Breast epithelium (tissue), 4 donors: ENCODE measurements at places on chromosomes 5 and 9.

DNA sequence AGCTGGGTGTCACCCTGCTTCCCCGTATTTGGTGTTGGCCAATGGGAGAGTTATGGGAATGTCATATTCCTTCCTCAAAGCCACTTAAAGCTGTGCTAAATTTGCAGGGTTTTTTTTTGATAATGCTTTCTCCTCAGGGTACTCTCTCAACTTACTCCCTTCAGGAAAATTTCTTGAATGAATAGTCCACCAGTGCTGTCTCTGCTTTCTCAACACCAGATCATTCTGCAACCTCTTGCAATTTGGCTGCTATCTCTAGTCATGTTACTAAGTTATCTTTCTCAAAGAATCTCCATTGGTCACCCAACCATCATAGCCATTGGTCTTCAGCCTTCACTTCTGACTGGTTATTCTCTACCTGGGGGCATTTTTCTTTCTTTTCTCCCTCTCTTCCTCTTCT lies 13.4 kb upstream of the TNFAIP8 start:
- no peak for DNase-seq

DNA sequence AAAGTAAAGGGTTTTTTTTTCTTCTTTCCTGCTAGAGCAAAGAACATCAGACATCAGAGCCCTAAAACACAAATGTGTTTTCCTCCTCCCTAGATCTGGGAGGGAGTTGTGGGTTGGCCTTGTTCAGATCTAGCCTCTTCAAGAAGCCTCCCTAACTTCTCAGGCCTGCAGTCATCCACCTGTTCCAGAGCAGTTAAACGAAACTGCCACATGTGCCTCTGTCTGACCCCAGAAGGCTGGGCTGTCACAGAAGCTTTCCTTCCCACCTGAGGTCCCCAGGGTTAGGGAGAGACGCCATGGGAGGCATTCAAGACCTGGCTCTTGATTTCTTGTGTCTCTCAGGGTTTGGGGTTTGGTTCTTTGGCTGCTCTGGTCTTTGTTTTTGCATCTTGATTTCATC lies 87.0 kb downstream of the DAB2IP start:
- DNase-seq: no peak

DNA sequence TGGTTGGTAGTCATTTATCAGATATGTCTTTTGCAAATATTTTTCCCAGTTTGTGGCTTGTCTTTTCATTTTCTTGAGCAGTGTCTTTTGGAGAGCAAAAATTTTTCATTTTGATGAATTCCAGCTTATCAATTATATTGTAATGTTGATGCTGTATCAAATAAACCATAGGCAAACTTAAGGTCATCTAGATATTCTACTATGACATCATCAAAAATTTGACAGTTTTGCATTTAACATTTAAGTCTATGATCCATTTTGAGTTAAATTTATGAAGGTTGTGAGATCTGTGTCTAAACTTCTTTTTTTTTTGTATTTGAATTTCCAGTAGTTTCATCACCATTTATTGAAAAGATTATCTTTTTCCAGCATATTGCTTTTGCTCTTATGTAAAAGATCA lies 505.5 kb upstream of the COX7C start:
- no peak for DNase-seq

DNA sequence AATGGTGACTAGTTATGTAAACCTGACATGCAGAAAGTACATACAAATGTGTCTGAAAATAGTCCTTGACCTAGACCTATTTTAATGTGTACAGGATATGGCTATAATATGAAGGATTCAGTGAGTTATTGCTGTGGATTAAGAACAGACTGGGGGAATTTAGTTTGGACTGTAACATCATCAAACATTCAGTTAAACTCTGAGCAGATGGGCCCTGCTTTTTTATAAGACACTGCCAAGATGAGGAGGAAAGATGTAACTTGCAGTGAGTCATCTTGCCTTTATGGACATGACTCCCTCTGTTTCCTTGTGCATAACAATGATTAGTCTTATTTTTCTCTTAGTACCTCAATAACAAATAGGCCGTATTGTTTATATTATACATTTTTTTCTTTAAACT lies 12.2 kb downstream of the PPP3R2 start:
- DNase-seq: no peak

DNA sequence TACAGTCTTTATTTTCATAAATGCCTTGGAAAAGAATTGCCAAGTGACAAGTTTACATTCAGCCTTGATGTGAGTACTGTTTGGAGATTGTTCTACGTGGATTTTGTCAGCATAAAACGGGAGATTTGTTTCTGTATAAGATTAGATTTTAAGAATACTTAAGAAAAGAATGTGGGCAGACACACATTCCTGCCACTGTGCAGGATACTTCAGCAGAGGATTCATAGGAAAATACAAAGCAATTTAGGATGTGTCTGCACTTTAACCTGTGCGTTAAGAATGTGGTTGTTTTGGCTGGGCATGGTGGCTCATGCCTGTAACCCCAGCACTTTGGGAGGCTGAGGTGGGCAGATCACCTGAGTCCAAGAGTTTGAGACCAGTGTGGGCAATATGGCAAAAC lies 37.2 kb downstream of the GPR107 start:
- DNase-seq: no peak

- DNase-seq: no peak
These were observed 1.2 kb downstream of the CORO2A start for GRCh38 chr9:98191181-98191608.
